ENCODE measurements at places on chromosomes 6 and 20.

- H3K4me1 ChIP-seq = no peaks in the 10 kb centered on the region
- no peak overlapping the region for H3K27ac ChIP-seq
- H3K36me3 ChIP-seq = no peaks in the 10 kb centered on the region
- DNase-seq = no peak
Measured at GRCh38 chr6:44682987-44683779, 295.7 kb downstream of the CDC5L start.

DNA sequence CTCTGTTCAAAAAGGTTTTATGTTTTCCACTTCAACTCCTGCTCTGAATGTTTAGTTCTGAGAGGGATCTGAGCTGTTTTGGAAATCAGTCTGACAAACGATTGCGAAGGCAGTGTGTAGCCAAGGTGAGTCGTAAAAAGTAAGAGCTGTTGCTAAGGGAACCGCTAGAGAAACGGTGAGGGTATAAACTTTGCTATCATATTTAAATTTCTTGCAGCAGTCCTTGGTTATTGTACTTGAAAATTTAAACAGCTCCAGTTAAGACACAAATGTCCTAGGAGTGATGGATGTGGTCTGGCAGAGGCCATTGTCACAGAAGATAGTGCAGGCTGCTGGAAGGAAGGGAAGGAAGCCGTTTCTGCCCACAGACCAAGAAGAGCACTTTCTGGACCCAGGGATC is 64.9 kb upstream of the CITED2 start:
- H3K36me3 ChIP-seq = no peaks in the 10 kb centered on the region
- no peaks in the 10 kb centered on the region for H3K27me3 ChIP-seq
- peaks cover 47% of the 10 kb centered on the region for H3K4me1 ChIP-seq
- H3K27ac ChIP-seq = no peak overlapping the region

GRCh38 chr6:105601541-105602236 is 198.8 kb upstream of the PREP start:
- peak overlapping the region; percentile 28 for H3K27ac ChIP-seq
- H3K4me1 ChIP-seq = peaks cover 46% of the 10 kb centered on the region
- H3K36me3 ChIP-seq = no peaks in the 10 kb centered on the region
- peak; percentile 70 for DNase-seq
- H3K4me3 ChIP-seq = no peak overlapping the region

- DNase-seq = no peak
- H3K36me3 ChIP-seq = 0 out of 2 replicates have a peak, but pooled peaks cover 2% of the 10 kb centered on the region
- H3K4me3 ChIP-seq = no peak overlapping the region
- H3K27me3 ChIP-seq = no peaks in the 10 kb centered on the region
Measured at GRCh38 chr6:41939176-41939847, 2.3 kb downstream of the CCND3 start.

GRCh38 chr6:113077794-113078193 is 730.7 kb downstream of the RFPL4B start:
- no peak overlapping the region for H3K27ac ChIP-seq
- no peak for DNase-seq
- no peak overlapping the region for H3K4me3 ChIP-seq
- H3K27me3 ChIP-seq = no peaks in the 10 kb centered on the region

DNA sequence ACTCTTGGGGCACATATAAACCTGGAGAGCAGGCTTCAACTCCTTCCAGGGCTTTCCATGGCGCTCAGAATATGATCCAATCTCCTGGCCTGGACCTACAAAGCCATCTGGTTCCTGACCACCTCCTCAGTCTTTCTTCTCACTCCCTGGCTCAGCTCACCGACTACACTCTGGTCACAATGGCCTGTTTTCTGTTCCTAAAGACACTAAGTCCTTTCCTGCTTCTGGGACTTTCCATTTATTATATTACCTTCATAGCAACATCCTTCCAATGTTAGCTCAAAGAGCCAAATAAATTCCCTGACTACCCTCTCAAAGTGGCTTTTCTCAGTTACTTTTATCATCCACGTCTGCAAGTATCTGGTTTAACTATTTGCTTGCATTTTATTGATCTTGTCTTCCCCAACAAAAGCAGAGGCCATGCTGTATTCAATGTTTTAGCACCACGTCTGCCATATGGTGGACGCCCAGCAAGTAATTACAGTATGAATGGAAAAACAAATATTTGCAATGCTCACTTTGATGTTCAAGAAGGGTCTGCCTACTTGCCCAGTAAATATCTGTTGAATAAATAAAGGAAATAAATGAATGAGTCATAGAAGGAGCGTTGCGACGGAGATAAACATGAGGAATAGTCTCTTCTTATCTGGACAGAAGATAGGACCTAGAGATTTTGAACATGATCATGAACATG is 328.4 kb downstream of the ESR1 start:
- peak overlapping the region; percentile 48 for H3K27ac ChIP-seq
- H3K27me3 ChIP-seq = no peaks in the 10 kb centered on the region
- no peak for DNase-seq
- H3K4me3 ChIP-seq = peak overlapping the region; percentile 15

GRCh38 chr20:18808712-18809111 is 4.9 kb upstream of the SCP2D1 start:
- DNase-seq = no peak
- H3K27ac ChIP-seq = no peak overlapping the region
- H3K4me3 ChIP-seq = no peak overlapping the region
- H3K27me3 ChIP-seq = no peaks in the 10 kb centered on the region
- no peaks in the 10 kb centered on the region for H3K4me1 ChIP-seq
- no peaks in the 10 kb centered on the region for H3K36me3 ChIP-seq

GRCh38 chr20:56634735-56635385 is 5.8 kb downstream of the TFAP2C start:
- no peaks in the 10 kb centered on the region for H3K27me3 ChIP-seq
- H3K36me3 ChIP-seq = peaks cover 63% of the 10 kb centered on the region
- peak; percentile 32 for DNase-seq
- no peak overlapping the region for H3K27ac ChIP-seq
- H3K4me3 ChIP-seq = no peak overlapping the region

DNA sequence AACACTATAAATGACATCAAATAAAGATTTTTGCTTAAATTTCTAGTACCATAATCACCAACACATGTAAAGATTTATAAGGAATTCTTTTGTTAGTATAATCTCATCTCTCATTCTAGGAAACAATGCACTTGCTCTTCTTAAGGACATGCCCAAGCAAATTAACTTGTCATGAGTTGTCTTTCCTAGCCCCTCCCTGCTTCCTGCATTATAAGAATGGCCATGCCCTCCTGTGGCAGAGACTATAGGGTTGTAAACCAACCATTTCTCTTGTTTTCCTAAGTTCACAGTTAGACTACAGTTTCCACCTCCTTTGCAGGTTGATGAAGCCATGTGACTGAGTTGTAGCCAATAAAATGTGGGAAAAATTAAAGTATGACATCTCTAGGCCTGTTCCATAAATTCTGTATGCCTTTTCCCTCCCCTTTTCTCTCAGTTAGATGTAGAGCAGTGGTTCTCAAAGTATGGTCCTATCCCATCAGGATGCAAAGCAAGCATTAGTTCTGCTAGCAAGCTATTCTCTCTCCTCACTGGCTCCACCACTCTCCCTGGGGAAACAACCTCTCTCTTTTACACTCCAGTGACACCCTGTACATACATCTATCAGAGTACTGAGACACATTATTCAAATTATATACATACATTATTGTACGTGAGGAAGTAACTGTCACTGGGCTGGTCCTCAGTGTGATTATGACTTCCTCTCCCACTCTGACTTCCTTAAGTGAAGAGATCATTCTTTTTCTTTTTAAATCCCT is 295.0 kb downstream of the PKHD1 start:
- no peaks in the 10 kb centered on the region for H3K27me3 ChIP-seq
- no peaks in the 10 kb centered on the region for H3K36me3 ChIP-seq
- H3K4me3 ChIP-seq = no peak overlapping the region
- no peaks in the 10 kb centered on the region for H3K4me1 ChIP-seq

DNA sequence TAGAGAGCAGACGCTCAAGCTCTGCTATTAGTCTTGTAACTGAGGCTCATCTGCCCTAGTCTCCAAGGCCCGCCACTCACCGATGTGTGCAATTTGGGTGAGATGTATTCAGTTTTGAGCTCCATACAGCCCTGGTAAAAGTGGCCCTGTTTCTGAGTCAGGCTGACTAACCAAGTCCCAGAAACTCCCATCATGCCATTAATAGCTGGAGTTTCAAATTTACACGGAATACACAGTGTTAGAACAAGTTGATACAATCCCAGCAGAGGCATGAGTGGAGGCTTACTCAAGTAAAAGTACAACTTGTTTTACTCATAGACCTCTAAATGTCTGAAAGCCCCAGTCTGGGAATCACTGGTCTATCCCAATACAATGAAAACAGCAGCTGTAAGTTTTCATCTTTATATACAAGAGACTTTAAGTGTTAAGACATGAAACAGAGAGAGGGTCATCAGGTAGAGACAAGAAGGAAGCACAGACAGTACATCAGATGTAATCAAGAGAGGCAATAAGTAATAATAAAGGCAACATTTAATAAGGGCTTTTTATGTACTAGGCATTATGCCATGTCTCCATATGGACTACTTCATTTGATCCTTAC is 42.4 kb downstream of the RTN4IP1 start:
- H3K4me3 ChIP-seq = no peak overlapping the region
- no peak overlapping the region for H3K27ac ChIP-seq
- peaks cover 13% of the 10 kb centered on the region for H3K4me1 ChIP-seq
- no peaks in the 10 kb centered on the region for H3K27me3 ChIP-seq
- no peak for DNase-seq

GRCh38 chr6:33690766-33691165 is 20.7 kb downstream of the UQCC2 start:
- H3K36me3 ChIP-seq = peaks cover 38% of the 10 kb centered on the region
- no peak for DNase-seq
- H3K27me3 ChIP-seq = no peaks in the 10 kb centered on the region
- H3K4me1 ChIP-seq = peaks cover 23% of the 10 kb centered on the region
- H3K4me3 ChIP-seq = no peak overlapping the region

DNA sequence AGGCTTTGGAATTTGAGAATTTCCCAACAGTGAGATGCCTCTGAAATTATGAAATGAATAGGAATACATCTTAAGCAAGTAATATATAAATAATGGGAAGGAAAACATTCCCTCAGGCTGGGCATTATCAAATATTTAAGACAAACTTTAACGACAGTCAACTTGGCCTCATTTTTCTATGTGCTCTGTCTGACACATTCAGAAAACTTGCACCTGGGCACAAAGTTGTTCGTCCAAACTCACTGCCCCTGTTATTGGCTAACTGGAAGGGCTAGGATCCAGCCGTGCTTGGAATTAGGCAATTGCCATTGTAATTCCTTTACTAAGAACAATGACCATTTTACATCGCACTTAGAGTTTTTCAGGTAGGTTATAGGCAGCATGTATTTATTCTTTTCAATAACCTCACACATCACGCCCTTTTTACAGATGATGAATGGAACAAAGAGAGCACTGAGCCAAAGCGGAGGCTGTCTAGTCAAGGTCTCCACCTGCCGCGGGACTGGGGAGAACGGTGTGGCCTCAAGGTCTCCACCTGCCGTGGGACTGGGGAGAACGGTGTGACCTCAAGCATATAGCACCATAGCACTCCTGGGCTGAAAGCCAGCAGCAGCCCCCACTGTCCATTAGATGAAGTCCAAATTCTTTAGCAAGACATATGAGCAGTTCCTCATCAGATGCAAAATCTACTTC is 40.7 kb upstream of the FOXQ1 start:
- H3K4me1 ChIP-seq = peaks cover 39% of the 10 kb centered on the region
- no peak overlapping the region for H3K4me3 ChIP-seq
- no peaks in the 10 kb centered on the region for H3K36me3 ChIP-seq
- DNase-seq = peak; percentile 90
- no peaks in the 10 kb centered on the region for H3K27me3 ChIP-seq

DNA sequence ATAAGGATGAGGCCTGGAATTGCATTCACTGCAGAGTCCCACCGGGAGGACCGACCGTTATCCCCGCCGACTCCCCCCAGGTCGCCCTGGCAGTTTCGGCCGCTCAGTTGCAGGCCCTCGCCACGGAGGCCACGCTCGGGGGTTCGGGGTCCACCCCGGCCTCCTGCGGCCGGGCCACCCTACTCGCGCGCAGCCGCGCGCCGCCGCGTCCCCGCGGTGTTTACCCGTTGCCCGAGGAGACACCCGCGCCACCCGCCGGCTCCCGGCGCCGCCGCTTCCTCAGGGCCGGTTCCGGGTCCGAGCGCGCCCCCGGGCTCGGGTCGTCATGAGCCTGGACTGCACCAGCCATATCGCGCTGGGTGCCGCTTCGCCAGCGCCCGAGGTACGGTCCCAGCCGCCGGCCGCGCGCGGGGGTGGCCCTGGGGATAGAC is at the start of gene CCDC170:
Gene CCDC170 (plus strand): TSS at position 214 of the 431 bp plus-strand sequence. CDS start 112 bp downstream, at position 326.
- H3K36me3 ChIP-seq = no peaks in the 10 kb centered on the region
- H3K27ac ChIP-seq = no peak within 1 kb of the TSS
- no peaks in the 10 kb centered on the region for H3K27me3 ChIP-seq
- DNase-seq = no peak

DNA sequence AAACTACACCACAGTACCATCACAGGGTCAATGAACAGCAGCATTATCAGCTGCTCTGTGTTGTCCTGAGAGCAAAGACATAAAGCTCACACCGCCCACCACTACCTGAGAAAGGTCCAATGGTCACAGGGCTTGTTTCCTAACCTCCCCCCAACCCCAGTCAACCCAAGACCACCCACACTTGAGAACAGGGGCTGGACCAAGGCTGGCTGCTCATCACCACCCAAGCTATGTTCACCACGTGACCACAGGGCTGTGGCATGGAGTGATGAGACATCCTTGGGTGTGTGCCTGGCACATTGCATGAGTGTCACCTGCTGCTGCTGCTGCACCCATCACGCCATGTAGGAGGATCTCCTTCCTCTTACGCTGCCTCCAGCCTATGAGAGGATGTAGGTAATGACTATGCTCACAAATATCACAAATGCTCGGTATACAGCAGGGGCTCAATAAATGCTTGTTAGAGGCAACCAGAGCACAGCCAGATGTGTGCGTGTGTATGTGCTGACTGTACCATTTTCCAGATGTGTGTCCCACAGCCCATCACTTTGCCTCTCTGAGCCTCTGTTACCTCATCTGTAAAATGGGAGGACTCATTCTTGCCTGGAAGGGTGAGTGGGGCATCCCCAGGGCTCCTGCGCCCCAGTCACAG is 23.3 kb upstream of the SIRPA start:
- H3K4me3 ChIP-seq = no peak overlapping the region
- no peak overlapping the region for H3K27ac ChIP-seq
- no peaks in the 10 kb centered on the region for H3K27me3 ChIP-seq
- H3K36me3 ChIP-seq = no peaks in the 10 kb centered on the region
- peaks cover 9% of the 10 kb centered on the region for H3K4me1 ChIP-seq

- H3K36me3 ChIP-seq = no peaks in the 10 kb centered on the region
- H3K4me1 ChIP-seq = no peaks in the 10 kb centered on the region
- DNase-seq = no peak
- H3K27me3 ChIP-seq = peaks cover 92% of the 10 kb centered on the region
Measured at GRCh38 chr20:46325789-46326188, 17.5 kb upstream of the CDH22 start.

- no peak for DNase-seq
- H3K27ac ChIP-seq = no peak overlapping the region
- no peaks in the 10 kb centered on the region for H3K27me3 ChIP-seq
- no peaks in the 10 kb centered on the region for H3K4me1 ChIP-seq
- H3K4me3 ChIP-seq = no peak overlapping the region
- H3K36me3 ChIP-seq = 0 out of 2 replicates have a peak, but pooled peaks cover 4% of the 10 kb centered on the region
Measured at GRCh38 chr20:13515796-13516558, 122.8 kb downstream of the TASP1 start.

All from PC-9 (cell line).